Cerebellar nuclear complex (tissue), 1 donor: ENCODE measurements at places on chromosomes 3 and 15.

GRCh38 chr15:26864664-26865191 is 2.1 kb upstream of the GABRA5 start:
- peak; percentile 0 for DNase-seq

DNA sequence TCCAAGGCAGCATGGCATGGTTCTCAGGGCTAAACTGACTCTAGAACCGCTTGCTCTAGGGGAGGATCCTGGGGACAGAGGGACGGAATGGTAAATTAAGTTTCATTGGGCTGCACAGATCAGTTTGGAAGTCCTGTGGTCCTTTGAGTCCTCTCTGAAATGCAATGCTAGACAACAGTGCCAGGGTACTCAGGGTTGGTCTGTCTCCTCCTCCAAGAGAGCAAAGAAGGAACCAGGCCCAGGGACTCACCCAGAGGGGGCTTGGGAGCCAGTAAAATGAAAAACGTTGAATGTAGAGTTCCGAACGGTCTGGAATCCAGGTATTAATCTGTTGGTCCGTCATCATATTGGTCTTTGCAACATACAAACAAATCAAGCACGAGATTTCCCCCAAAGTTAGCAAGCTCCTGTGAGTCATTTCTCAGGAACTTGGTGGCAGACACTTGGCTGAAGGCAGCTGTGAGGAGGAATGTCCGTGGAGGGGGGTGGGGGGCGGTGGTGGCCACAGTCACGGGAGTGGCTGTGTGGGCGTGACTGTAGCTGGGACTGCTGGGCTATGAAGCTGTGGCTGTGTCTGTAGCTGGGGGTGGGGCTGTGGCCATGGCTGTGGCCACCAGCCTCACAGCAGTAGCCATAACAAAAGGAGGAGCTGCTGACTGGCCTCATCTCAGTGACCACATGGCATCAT is 361.0 kb downstream of the SHQ1 start:
- DNase-seq, result no peak

DNA sequence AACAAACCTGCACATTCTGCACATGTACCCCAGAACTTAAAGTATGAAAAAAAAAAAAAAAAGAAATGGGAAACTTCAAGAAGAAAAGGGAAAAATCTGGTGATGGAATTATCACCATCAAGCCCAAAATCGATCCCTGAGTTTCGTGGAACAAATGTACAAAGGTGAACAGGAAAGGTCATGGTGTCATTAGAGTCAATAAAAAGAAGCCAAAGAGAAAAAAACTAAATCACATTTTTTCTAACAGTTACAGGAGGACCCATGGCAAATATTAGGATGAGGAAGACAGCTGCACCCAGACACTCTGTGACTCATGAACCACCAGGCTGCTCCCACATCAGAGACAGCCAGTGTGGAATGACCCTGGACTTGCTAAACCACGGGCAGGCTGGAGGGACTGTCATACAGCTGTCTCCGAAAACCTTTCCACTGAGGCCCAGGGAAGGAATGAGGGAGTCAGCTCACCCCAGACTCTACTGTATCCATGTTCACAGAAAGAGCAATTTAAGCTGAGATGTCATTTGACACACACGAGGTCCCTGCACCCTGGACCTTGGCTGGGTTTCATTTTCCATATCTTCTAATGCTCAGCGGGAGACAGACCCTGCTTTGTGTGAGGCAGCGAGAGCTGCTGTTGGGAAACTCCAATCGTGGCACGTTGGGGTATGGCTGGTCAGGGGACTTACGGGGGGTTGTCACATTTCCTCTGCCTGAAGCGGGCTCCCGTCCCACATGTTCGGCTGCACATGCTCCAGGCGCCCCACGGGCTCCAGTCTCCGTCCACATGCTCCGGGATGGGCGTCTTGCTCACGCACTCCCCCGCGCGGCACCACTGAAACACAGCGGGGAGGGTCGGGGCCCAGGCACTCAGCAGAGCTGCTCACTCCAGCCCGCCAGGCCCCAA is 210.2 kb downstream of the ADAMTS17 start:
- no peak for DNase-seq

DNA sequence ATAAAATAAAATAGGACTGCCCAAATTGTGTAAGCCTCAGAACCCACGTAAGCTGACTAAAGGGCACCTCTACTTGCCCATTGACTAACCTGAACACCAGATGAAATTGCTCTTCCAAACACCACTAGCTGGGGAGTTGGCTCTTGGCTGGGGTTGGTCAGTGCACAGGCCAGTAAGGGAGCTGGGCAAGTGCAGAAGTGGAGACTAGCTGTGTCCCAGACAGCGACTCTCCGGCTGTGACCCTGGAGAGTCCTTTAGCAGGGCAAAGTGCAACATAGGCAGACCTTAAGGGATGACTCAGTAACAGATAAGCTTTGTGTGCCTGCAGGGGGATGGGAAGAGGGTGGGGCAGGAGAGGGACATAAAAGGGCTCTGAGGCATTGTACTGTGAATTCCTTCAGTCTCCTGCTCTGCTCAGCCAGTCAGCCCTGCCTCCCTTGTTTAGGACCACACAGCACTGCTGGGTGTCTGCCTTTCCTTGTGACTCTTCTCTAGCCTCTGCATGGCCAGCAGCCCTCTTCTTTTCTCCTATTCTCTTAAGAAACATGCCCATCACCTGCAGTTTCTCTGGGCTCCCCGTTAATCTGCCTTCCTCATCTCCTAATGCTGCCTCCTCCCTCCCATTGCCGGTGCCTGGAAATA is 13.2 kb downstream of the NR1I2 start:
- no peak for DNase-seq

- no peak for DNase-seq
These were observed 227.5 kb downstream of the ALCAM start for GRCh38 chr3:105594219-105594618.

- no peak for DNase-seq
These were observed 294.5 kb upstream of the LRRN1 start for GRCh38 chr3:3504686-3505085.

DNA sequence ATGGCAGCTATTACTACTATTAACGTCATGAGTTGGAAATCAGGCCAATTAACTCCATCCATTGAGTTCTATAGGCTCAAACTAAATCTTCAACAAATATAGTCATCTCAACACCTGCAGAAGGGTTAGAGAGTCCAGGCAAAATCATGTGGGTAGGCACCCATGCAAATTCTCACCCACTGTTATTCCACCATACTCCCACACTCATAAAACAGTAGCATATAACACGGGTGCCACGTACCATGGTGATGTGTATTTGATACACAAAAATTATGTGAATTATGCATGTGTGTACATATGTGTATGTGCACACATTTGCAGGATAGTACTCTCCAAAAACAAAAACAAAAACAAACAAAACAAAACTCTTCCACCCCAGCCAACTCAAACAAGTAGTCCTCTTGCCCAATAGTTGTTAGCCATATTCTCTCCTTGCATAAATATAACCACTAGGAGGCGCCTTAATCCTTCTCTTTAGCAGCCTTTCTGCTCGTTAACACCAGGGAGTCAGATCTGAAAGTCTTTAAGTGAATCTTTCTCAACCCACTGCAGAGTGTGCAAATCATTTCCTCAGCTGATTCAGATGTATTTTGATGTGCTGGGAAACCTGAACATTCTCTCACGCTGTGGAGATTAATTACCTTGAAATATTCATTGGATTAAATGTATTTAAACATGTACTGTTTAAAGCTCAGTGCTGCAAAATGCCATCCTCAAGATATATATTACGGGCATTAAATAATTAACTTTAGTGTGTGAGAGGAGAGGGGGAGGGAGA is 38.0 kb upstream of the COPB2 start:
- no peak for DNase-seq

- DNase-seq, result no peak
These were observed 153.0 kb upstream of the SMAD3 start for GRCh38 chr15:66912441-66912840.

DNA sequence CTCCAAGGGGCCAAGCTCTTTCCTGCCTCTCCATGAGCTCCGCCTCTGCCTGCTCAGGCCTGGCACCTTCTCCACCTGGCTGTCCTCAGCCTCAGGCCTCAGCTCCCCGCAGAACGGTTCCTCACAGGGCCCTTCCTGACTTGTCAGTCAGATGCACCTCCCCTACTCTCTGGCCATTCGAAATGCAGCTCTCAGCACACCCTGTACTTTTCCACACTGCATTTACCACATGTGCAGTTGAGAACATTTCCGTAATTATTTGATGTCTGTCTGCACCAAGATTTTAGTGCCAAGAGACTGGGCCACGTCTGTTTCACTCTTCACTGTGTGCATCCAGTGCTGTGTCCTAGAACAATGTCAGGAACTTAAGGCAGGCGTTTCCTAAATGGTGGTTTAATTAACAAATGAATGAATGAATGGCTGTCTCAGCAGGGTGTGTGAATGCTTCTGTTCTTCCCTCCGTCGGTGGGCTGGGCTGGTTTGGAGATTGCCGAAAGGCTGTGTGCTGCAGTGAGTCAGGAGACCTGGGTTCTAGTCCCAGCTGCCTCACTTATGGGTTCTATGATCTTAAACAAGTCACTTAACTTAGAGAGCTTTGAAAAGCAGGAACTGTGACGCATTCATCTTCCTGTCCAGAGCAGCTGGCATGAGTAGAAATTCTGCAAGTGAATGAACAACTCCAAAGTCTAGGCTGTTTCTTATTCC is 5.4 kb downstream of the MUC4 start:
- no peak for DNase-seq

GRCh38 chr3:189630767-189631372 is 319 bp upstream of the TP63 start:
- no peak for DNase-seq

GRCh38 chr3:113847247-113847646 is 8.7 kb downstream of the GRAMD1C start:
- no peak for DNase-seq

- DNase-seq, result no peak
These were observed 62.0 kb downstream of the CADM2 start for GRCh38 chr3:85020828-85021227.

GRCh38 chr3:42557854-42558253 is 23.9 kb downstream of the SEC22C start:
- DNase-seq, result peak; percentile 35

- no peak for DNase-seq
These were observed 25.6 kb downstream of the MITF start for GRCh38 chr3:69764861-69765260.

GRCh38 chr3:194141415-194142155 is 5.6 kb downstream of the HES1 start:
- DNase-seq, result no peak

- no peak for DNase-seq
These were observed 23.8 kb upstream of the RPL29 start for GRCh38 chr3:52019352-52020080.

- DNase-seq, result no peak
These were observed 12.8 kb downstream of the SPTSSB start for GRCh38 chr3:161358488-161358887.

DNA sequence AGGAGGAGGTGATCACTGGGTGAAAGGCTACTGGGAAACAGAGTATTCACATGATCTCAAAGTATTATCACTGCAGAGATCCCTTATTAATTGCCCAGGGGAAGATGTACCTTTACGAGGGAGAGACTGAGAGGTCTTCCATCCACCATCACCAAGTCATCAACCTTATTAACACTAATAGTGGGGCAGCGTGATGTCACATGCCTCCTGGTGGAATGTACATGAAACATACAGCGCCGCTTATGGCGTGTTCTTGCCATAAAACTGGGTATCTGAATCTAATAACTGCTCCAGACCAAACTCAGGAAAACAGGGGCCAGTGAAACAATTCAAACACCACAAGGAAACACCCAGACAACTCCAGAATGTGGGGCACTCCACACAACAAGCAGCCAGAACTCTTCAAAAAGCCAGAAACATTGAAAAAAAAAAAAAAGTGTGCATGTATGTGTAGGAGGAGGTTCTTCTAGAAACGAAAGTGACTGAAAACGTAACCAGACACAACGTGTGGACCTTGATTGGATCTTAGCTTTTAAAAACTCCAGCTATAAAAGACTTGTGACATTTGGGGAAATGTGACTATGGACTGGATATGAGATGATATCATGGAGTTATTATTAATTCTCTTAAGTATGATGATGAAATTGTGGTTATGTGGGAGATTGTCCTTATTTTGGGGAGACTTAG is 4.6 kb downstream of the STIMATE start:
- no peak for DNase-seq

- DNase-seq, result no peak
These were observed 493.9 kb upstream of the ZNF385D start for GRCh38 chr3:22244761-22245521.

- DNase-seq, result no peak
These were observed 944 bp upstream of the EIF4E3 start for GRCh38 chr3:71726146-71726545.

GRCh38 chr3:40846451-40846850 is 321.7 kb downstream of the ZNF621 start:
- no peak for DNase-seq

- no peak for DNase-seq
These were observed 20.5 kb downstream of the SIDT1 start for GRCh38 chr3:113552851-113553250.

- DNase-seq, result no peak
These were observed 80.1 kb upstream of the TSC22D2 start for GRCh38 chr3:150327678-150328653.

DNA sequence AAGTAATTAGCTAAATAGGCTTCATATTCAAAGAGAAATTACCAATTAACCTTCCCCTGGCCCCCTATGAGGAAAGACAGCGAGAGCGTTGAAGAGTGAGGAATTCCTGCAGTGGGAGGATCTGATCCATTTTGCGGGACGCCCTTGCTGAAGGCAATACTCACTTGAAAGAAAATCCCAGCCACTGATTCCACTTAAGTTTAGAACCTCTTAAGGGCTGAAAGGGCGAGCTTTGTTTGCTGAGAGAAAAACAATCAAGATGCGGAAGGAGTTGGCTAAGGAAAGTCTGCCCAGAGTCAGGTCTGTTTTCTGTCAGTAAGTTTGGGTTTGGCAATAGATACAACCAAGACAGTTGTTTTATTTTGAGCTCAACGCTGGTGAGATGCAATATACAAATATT is 102.8 kb upstream of the GBE1 start:
- no peak for DNase-seq

- DNase-seq, result no peak
These were observed 21.2 kb downstream of the CDCP1 start for GRCh38 chr3:45124956-45125355.

GRCh38 chr15:67091071-67091979 is 25.9 kb downstream of the SMAD3 start:
- no peak for DNase-seq

DNA sequence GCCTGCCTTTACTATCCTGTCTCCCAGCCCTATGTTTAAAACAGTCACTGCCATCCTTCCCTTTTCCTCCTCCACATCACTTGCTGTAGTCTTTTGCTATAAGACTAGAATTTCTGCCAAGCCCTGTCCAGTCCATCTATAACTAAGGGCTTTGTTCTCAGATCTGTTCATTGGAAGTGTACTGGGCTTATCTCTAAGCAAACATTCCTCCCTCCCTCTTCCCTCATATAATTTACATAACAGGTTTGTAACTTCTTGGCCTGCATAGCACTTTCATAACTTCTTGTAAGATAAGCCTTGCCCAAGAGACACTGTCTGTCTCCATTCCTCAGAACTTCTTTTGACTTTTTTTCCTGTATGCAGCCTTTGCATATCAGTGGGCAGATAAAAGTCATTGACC is 16.7 kb downstream of the TPRG1 start:
- no peak for DNase-seq

- no peak for DNase-seq
These were observed 83.7 kb upstream of the RASGRP1 start for GRCh38 chr15:38648121-38648843.

GRCh38 chr3:182814419-182815062 is 21.2 kb downstream of the ATP11B start:
- no peak for DNase-seq

GRCh38 chr3:18153571-18154173 is 271.5 kb downstream of the SATB1 start:
- no peak for DNase-seq
